ENCODE measurements at places on chromosomes 1 and 21. TPM values are rescaled to one million over a fixed set of nuclear protein-coding genes. Genes with fewer than 3 reads are reported as not detected.

The FCER1G gene
- 86.4 TPM for total RNA-seq

- H3K36me3 ChIP-seq = no peaks in the 10 kb centered on the region
- DNase-seq = no peak
- peak overlapping the region; percentile 92 for H3K27ac ChIP-seq
Observed at GRCh38 chr1:27591622-27592021, 12.3 kb downstream of the AHDC1 start.

- no peak for DNase-seq
- H3K27me3 ChIP-seq = no peaks in the 10 kb centered on the region
- no peaks in the 10 kb centered on the region for H3K36me3 ChIP-seq
- H3K4me3 ChIP-seq = no peak overlapping the region
Observed at GRCh38 chr1:3547055-3548005, 64.0 kb downstream of the MEGF6 start.

DNA sequence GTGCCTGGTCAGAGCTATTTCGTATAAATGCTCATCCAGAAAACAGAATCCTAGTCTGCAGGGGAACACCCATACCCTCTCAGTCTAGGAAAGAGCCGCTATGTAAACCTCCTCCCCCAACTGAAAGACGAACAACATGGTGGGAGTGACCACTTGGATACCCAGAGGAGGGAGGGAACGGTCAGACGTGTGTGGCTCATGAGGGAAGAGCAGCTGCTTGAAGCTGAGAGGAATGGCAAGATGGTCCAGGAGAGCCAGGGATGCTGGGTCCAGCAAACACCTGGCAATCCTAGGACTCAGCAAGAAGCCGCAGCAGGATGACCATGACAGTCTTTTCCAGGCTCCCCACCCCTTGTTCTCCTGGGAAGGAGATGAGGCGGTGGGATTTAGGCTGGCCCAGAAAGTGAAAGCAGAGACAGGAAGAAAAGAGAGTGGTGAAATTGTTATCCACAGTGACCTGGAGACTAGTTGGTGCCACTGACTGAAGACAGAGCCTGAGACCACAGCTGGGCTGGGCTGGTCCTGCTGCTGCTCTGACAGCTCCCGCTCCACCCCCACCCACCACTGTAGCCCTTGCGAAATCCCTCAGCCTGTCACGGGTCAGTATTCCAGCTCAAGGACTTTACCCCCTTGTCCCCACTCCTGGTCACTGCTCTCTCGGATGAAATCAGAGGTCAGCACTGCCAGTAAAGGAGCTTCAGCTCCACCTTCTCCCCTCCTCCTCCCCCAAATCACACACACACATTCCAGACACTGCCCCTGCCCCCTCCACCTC, 3.6 kb downstream of the CERS2 start:
- H3K27ac ChIP-seq = peak overlapping the region; percentile 96
- H3K4me3 ChIP-seq = no peak overlapping the region
- DNase-seq = peak; percentile 93
- peaks cover 28% of the 10 kb centered on the region for H3K36me3 ChIP-seq
- no peaks in the 10 kb centered on the region for H3K27me3 ChIP-seq

GRCh38 chr1:18415448-18416027, 65.2 kb upstream of the KLHDC7A start:
- no peak for DNase-seq
- no peaks in the 10 kb centered on the region for H3K4me1 ChIP-seq
- H3K27me3 ChIP-seq = peaks cover 6% of the 10 kb centered on the region
- H3K27ac ChIP-seq = no peak overlapping the region
- no peak overlapping the region for H3K4me3 ChIP-seq

The ZSCAN20 gene
- total RNA-seq = 8.2 TPM

- H3K27ac ChIP-seq = no peak overlapping the region
- H3K36me3 ChIP-seq = no peaks in the 10 kb centered on the region
- H3K4me3 ChIP-seq = no peak overlapping the region
- no peak for DNase-seq
- H3K4me1 ChIP-seq = no peaks in the 10 kb centered on the region
Observed at GRCh38 chr1:37174341-37174740, 140.0 kb upstream of the GRIK3 start.

DNA sequence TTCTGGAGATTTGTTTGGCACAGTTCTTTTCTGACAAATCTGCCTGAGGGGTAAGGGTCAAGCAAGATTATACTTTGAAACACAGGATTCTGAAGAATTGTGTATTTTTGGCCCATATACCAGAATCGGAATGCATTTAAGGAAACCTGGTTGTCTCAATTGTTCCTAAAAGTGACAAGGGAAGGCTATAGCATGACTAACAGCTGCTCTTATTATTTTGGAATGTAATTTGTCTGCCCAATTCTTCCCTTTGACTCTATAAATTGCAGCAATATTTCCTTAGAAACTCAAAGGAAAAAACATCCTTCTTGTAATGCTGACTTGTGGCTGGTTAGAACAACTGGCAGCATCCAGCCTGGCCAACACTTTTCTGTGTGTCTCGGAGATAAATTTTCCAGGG, 15.8 kb upstream of the VCAM1 start:
- H3K27ac ChIP-seq = no peak overlapping the region
- DNase-seq = no peak
- no peaks in the 10 kb centered on the region for H3K36me3 ChIP-seq
- no peaks in the 10 kb centered on the region for H3K4me1 ChIP-seq

The CSRP1 gene
- 8,467 TPM for total RNA-seq

DNA sequence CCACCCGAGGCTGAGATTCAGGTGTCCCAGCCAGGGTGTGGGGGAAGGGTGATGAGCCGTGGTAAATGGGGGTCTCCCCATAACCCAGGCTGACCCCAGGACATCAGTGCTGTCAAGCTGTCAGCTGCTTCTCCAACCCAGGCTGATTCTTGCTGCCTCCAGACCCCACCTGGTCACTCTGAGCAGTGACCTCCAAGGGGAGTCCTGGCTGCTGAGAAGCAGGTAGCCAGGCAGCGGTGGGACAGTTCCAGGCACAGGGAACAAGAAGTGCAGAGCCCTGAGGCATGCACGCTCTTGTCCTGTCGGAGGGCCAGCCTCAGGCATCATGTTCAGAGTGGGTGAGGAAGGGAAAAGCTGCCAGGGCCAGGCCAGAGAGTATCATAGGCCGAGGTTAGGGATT, 1.1 kb downstream of the ESPN start:
- H3K27me3 ChIP-seq = peaks cover 36% of the 10 kb centered on the region
- no peak overlapping the region for H3K4me3 ChIP-seq
- peaks cover 21% of the 10 kb centered on the region for H3K4me1 ChIP-seq
- H3K36me3 ChIP-seq = no peaks in the 10 kb centered on the region
- H3K27ac ChIP-seq = no peak overlapping the region

DNA sequence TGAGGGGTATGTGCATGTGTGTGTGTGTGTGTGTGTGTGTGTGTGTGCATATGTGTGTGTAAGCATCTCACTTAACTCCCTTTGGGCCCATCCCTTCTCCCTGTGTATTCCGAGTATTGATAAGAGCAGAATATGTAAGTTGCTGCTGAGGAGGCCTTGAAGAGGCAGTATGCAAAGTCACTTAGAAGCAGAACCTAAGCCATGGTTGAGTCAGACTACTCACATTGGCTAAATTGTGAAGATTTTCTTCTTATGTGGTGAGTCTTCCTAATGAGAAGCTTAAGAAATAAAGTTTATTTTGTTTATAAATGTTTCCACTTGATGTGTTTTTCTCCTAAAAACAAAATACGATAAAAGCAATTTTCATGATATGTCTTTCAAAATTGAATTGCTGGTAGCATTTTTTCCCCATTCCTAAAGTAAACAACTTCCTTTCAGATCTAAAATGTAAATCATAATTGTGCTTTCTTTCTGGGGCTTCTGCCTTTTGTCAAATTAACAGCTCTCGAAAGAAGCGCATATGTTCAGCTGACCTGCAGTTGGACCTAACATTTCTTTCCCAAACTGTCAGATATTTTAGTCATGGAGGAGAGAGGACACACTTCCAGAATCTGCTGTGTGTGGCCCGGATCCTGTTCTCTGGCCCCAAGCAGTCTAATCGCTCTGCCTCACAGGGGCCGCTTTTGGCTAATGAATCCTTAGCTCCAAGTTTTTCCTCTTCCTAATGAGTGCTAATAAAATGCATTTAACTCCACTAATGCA, 284.0 kb downstream of the DUSP10 start:
- no peaks in the 10 kb centered on the region for H3K27me3 ChIP-seq
- DNase-seq = no peak
- H3K27ac ChIP-seq = peak overlapping the region; percentile 77

DNA sequence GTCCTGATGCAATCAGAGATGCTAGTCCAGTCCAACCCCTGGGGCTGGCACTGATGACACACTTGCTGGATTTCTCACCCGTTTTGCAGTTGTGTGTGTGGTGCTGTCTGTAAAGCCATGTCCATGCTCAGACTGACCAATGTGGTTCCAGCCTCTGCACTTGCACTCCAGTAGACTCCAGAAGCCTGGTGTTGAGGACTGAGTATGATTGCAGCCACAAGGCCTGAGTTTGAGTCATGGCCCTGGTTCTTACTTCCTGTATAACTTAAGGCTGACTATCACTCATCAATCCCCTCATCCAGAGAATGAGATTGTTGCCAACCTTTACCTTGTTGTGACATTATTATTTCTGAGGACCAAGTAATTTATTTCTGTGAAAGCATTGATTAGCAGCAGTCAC, 34.8 kb upstream of the IKBKE start:
- H3K4me3 ChIP-seq = no peak overlapping the region
- no peak overlapping the region for H3K27ac ChIP-seq
- no peaks in the 10 kb centered on the region for H3K27me3 ChIP-seq
- H3K4me1 ChIP-seq = peaks cover 4% of the 10 kb centered on the region
- DNase-seq = no peak
- no peaks in the 10 kb centered on the region for H3K36me3 ChIP-seq

GRCh38 chr1:172278478-172278877, 142.0 kb upstream of the C1orf105 start:
- H3K27ac ChIP-seq = peak overlapping the region; percentile 57
- no peak for DNase-seq
- no peak overlapping the region for H3K4me3 ChIP-seq
- no peaks in the 10 kb centered on the region for H3K36me3 ChIP-seq
- no peaks in the 10 kb centered on the region for H3K27me3 ChIP-seq

The SYT14 gene
- 0.27 TPM for total RNA-seq

The GJA9 gene
- total RNA-seq = not detected

- H3K4me1 ChIP-seq = peaks cover 16% of the 10 kb centered on the region
- H3K4me3 ChIP-seq = no peak overlapping the region
- no peaks in the 10 kb centered on the region for H3K36me3 ChIP-seq
- peak overlapping the region; percentile 60 for H3K27ac ChIP-seq
Observed at GRCh38 chr21:43859747-43860214, 5.2 kb upstream of the AGPAT3 start.

- H3K4me1 ChIP-seq = no peaks in the 10 kb centered on the region
- H3K27me3 ChIP-seq = no peaks in the 10 kb centered on the region
- no peak overlapping the region for H3K27ac ChIP-seq
Observed at GRCh38 chr1:199308349-199308846, 669.6 kb downstream of the PTPRC start.

DNA sequence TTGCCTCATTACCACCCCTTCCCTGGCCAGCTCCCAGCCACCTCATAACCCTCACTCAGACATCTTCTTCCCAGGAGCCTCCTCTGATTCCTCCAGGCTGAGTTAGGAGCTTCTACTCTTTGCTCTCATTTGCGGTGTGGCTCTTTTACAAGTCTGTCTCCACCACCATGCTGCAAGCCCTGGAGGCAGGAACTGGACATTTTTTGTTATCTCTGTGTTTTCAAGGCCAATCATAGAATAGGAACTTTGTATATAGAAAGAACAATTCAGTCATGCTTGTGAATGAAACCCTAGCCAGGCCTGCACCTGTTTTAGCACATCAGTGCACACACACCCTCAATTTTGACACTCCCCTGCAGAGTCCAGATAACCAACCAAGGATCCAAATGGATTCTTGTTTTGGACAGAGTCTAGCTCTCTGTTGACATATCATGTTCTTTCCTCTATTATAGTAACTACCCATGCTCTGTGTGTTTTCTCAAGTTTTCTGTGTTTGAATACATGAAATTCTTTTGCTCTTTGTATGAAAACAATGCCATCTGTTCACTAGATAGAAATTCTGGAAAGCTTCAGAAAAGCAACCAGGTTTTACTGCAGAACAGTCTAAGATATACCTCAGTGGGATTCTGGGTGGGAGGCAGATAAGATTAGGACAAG, 60.9 kb upstream of the ZNF648 start:
- H3K4me3 ChIP-seq = no peak overlapping the region
- H3K36me3 ChIP-seq = no peaks in the 10 kb centered on the region
- H3K27me3 ChIP-seq = no peaks in the 10 kb centered on the region
- no peak overlapping the region for H3K27ac ChIP-seq
- no peak for DNase-seq
- H3K4me1 ChIP-seq = no peaks in the 10 kb centered on the region

The SERINC2 gene
- total RNA-seq = 0.33 TPM

The MYBPH gene
- total RNA-seq = not detected

GRCh38 chr1:171252482-171252881, 4.2 kb downstream of the FMO1 start:
- H3K27me3 ChIP-seq = peaks cover 26% of the 10 kb centered on the region
- H3K4me1 ChIP-seq = peaks cover 8% of the 10 kb centered on the region
- no peak overlapping the region for H3K27ac ChIP-seq
- no peak for DNase-seq
- no peaks in the 10 kb centered on the region for H3K36me3 ChIP-seq
- no peak overlapping the region for H3K4me3 ChIP-seq
